ENCODE measurements at places on chromosomes 6 and 20. TPM values are rescaled to one million over a fixed set of nuclear protein-coding genes. Genes with fewer than 3 reads are reported as not detected.

The ENPP5 gene
- 4.7 TPM for total RNA-seq

The LKAAEAR1 gene
- total RNA-seq: 0.78 TPM

The TFAP2C gene
- total RNA-seq: 5.9 TPM

The RAB32 gene
- 10.0 TPM for total RNA-seq

The RFX6 gene
- not detected for total RNA-seq

The WFDC2 gene
- total RNA-seq: 3.4 TPM

The YTHDF1 gene
- 20.1 TPM for total RNA-seq

GRCh38 chr20:5136096-5136495 is 9.3 kb downstream of the CDS2 start:
- DNase-seq: no peak

DNA sequence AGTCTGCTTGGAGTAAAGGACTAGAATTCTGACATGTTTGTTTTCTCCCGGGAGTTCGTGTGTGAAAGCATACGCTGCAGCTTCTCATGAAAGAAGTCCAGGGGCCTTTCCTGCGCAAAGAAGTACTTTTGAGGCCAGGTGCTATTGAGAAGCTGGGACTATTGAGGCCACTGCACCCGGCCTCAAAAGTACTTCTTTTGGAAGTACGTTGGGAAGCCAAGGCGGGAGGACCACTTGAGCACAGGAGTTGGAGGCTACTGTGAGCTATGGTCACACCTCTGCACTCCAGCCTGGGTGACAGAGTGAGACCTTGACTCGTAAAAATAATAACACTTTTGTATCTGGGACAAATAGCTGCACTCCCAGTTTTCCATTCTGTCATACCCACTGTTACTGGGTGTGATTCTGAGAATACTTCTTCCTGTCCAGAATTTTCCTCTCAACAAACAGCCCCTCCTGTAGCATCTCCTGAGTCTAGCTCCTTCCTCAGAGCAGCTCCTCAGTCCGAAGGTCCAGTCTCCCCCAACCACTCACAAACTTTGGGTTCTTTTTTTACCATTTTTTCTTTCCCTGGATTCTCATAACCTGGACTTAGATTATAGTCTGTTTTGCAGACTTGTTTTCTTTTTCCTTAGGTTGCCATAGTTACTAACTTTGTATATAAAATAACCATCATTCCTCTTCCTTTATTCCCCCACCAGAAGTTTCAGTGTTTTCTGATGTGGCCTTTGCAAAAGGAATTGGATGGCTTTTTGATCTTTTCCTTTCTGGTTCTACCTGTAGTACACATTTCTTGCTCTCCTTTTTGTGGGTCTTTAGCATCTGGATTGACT is 12.7 kb downstream of the STK35 start:
- no peak for DNase-seq

- DNase-seq: no peak
These were observed 21.8 kb downstream of the CASS4 start for GRCh38 chr20:56433880-56434255.

GRCh38 chr6:31528307-31528777 is 420 bp upstream of the MCCD1 start:
- no peak for DNase-seq

DNA sequence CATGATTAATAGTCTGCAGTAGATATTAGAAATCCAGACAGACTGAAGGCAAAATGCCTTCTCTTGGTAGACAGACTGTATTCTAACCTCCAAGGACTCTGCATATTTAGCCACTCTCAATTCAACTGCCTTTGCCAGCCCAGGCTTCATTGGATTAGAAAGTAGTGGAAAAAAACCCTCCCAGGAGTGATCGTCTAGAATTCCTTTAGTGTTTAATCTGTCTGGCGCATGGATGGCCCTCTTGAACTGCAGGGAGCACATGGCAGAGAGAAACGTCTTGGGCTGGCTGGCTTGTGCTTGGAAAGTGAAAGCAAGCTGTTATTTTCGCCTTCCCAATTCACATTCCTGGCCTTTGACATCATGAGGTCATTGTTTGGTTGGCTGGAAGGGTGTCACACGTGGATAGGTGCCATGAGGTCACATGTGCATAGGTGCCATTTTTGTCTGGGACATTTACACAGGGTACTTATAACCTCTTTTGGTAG is 30.9 kb upstream of the NEDD9 start:
- DNase-seq: no peak

DNA sequence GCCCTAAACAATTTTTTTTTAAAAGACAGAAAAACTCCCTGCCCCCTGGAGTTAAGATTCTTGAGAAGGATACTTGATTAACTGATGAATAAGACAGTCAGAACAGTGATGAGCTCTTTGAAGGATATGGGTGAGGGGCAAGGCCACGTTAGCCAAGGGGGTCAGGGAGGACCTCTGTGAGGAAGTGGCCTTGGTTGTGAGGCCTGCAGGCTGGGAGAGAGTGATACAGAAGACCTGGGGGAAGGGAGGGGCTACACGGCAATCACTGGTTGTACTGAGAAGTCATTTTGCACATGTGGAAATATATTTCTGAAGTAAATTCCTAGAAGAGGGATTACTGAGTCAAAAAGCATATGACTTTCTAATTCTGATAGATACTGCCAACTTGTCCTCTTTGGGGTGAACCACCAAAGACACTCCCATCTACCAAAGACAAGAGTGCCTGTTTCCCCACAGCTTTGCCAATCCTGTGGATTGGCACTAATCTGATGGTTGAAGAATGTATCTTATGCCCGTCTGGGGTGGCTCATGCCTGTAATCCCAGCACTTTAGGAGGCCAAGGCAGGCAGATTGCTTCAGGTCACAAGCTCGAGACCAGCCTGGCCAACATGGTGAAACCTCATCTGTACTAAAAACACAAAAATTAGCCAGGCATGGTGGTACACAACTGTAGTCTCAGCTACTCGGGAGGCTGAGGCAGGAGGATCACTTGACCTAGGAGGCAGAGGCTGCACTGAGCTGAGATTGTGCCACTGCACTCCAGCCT is 22.3 kb upstream of the BCAS4 start:
- no peak for DNase-seq

DNA sequence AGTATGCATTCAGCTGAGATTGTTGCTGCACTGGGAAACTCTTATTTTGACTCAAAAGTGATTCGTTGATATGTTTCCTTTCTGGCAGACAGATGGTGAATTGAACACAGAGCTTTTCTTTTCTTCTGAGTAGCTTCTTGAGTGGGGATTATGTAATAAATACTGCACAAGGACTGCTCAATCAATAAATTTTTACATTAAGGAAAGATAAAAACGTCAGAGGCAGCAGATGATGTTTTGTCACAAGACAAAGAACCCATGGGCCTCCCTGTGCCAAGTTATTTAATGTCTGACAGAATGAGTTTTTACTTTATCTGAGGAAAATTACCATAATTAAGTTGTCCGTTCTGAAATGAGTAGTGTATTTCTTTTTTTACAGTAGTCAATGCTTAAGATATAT is 460.3 kb downstream of the UTRN start:
- no peak for DNase-seq

GRCh38 chr6:45686841-45687569 is 309.3 kb upstream of the SUPT3H start:
- DNase-seq: no peak

- DNase-seq: no peak
These were observed 98.0 kb upstream of the JARID2 start for GRCh38 chr6:15147827-15148226.
